Type B pancreatic cell (in vitro differentiated cells): ENCODE measurements at places on chromosomes 7 and 10. TPM values are rescaled to one million over a fixed set of nuclear protein-coding genes. Genes with fewer than 3 reads are reported as not detected.

Gene PDE1C
- 4.7 and 8.5 TPM in 2 replicates for total RNA-seq

Gene PTPN20
- 0.74 TPM in 1 of 2 replicates, not detected in the other for total RNA-seq

Gene NUTM2A
- 1.5 and 3.2 TPM in 2 replicates for total RNA-seq

Gene FAM20C
- 17.4 and 18.1 TPM in 2 replicates for total RNA-seq

Gene UTF1
- not detected in 2 replicates for total RNA-seq

Gene GIMAP4
- not detected in 2 replicates for total RNA-seq

Gene ASAH2
- 5.1 and 5.4 TPM in 2 replicates for total RNA-seq

Gene TMEM72
- 0.40 and 1.2 TPM in 2 replicates for total RNA-seq

Gene HEPACAM2
- total RNA-seq: 37.3 and 55.7 TPM in 2 replicates
